ENCODE measurements at places on chromosomes 4 and X.
A peak's percentile ranks its signal among the peaks of the same experiment; 100 is the strongest.

- no peak for DNase-seq
Measured at GRCh38 chr4:76197971-76198410, 15.6 kb downstream of the SCARB2 start.

DNA sequence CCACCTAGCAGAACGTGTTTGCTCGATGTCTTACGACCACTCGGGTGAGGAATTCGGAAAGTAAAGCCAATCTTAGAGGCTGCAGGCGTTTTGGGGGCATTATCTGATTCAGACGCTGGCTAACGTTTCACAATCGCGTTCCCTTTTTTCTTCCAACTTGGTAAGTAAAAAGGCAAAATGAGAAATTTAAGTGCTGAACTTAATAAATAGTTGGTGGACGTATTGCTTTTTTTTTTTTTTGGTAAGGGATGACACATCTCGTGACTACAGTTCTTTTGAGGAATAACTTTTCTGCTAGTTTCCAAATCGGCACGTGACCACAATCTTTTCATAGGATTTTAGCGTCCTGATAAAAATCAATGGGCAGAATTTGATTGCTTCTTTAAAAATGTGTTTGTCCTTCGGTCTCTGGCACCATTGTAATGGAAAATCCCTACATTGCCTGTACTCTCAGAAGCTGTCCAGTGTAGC is 848 bp downstream of the RAB9A start:
- no peak for DNase-seq

GRCh38 chr4:176185051-176185450 is 10.3 kb downstream of the SPATA4 start:
- no peak for DNase-seq

DNA sequence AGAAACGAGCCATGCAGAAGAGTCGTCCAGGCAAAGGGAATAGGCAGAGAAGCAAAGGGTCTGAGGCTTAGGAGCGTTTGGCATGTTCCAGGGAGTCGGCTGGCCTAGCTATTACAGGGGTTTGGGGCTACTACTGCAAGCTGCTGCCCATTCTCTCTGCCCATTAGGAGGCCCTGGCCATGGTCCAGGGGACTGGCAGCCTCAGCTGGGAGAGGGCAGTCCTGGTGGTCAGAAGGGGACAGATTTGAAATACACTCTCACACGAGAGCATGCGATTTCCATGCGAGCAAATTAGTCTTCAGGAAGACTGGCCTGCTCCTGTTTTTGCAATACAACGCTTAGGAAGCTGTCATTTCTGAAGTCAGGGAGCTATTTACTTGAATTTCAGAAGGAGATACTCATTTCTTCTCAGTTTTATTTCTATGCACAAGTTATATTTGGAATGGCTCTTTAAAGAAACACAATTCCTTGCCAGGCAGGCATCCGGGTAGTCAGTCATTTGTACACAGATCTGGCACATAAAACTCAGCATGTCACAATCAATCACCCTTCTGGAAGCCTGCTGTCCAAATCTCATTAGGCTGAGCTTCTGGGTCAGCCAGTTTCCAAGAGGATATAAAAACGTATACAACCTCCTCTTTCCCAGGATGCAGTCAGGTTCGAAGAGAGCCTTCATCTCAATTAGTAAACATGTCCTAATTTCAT is 27.0 kb downstream of the PROM1 start:
- no peak for DNase-seq

DNA sequence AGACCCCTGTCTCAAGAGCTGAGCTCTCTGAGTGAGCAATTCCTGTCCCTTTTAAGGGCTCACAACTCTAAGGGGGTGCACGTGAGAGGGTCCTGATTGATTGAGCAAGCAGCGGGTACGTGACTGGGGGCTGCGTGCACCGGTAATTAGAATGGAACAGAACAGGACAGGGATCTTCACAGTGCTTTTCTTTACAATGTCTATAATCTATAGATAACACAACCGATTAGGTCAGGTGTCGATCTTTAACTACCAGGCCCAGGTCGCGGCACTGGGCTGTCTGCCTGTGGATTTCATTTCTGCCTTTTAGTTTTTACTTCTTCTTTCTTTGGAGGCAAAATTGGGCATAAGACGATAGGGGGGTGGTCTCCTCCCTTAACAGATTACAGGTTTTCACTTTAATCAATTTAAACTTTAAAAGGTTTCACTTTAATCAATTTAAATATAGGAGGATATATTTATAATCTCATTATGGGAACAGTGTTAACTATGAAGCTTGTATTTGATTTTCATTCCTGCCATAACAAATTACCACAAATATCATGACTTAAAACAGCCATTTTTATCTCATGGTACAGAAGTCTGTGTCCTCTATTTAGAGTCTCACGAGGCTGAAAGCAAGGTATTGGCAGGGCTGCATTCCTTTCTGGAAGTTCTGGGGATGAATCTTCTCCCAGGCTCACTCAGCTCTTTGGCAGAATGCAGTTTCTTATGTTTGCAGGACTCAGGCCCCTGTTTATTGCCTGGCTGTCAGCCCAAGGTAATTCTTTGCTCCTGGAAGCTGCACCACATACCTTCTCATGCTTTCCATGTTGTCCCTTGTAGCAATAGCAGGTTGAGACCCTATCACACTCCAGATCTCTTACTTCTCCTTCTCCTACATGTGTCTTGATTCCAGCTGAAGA is 5.2 kb downstream of the SPATA4 start:
- DNase-seq, result no peak

- peak; percentile 32 for DNase-seq
Measured at GRCh38 chr4:15779306-15779705, 1.2 kb downstream of the CD38 start.

DNA sequence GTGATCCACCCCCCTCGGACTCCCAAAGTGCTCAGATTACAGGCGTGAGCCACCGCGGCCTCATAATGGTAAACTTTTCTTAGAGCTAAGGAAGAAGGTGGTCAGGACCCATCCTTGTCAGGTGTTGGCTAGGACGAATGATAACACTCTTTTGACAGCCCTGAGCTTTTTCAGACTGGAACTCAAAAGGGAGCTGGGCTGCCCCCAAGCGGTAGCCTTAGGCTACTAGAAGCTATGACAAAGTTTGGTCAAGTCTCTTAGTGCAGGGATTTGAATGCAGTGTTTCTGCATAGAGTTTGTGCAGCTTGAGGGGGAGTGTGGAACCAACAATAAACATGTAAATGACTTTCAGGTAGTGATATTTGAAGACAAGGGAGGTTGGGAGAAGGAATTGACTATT is 11.8 kb upstream of the HSD17B10 start:
- DNase-seq, result no peak

DNA sequence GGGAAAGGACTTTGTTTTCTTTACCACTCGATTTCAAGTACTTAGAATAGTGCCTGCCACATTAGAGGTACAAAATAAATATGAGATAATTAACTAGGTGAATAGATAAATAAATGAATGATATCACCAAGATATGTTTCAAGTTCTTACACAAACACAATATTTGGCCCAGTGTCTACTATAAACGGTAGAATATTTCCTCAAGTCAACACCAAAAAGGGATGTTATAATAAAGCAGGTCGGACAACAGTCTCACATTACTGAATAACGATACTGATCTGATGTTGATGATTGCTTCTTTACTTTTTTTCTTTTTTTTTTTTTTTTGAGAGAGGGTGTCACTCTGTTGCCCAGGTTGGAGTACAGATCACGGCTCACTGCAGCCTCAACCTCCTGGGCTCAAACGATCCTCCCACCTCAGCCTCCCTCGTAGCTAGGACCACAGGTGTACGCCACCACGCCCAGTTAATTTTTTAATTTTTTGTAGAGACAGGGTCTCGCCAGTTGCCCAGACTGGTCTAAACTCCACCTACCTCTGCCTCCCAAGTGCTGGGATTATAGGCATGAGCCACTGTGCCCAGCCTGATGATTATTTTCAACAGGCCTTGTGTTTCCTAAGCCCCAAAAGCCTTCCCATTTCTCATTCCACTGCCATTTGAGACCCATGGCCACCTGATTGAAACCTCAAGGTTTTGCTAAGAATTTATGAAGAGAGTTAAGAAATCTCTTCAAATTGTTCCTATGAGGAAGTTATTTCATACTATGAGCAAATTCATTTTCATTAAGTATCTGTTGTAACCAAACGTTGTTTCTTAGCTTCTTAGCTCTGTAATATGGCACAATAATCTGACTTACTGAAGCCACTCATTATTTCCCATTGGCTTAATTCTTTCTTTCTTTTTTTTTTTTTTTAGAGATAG is 2.3 kb downstream of the MANBA start:
- no peak for DNase-seq

- no peak for DNase-seq
Measured at GRCh38 chr4:129899849-129900248, 803.9 kb downstream of the C4orf33 start.

- no peak for DNase-seq
Measured at GRCh38 chr4:176107695-176108094, 42.1 kb downstream of the WDR17 start.

DNA sequence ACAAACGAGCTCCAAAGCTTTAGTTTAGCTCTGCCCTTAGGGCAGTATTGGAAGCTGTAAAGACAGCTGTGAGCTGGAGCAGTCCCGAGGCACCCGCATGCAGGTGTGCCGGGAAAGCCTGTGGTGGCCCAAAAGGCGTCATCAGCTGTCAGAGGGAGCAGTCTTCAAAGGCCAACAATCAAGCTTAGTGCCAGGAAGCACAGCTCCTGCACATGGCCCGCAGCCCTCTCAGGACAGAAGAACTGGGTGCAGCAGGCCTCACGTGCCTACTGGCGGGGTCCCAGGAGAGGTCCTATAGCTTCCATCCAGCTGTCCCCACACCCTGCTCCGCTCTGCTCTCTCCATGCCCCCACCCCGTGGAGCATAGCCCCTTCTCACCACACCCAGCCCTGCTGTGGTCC is 92.2 kb upstream of the TRIM2 start:
- no peak for DNase-seq

- no peak for DNase-seq
Measured at GRCh38 chr4:87499403-87500091, 29.6 kb downstream of the SPARCL1 start.

GRCh38 chr4:182881914-182882313 is 35.3 kb downstream of the DCTD start:
- DNase-seq, result no peak

- DNase-seq, result no peak
Measured at GRCh38 chr4:6470502-6471306, 1.7 kb downstream of the PPP2R2C start.

DNA sequence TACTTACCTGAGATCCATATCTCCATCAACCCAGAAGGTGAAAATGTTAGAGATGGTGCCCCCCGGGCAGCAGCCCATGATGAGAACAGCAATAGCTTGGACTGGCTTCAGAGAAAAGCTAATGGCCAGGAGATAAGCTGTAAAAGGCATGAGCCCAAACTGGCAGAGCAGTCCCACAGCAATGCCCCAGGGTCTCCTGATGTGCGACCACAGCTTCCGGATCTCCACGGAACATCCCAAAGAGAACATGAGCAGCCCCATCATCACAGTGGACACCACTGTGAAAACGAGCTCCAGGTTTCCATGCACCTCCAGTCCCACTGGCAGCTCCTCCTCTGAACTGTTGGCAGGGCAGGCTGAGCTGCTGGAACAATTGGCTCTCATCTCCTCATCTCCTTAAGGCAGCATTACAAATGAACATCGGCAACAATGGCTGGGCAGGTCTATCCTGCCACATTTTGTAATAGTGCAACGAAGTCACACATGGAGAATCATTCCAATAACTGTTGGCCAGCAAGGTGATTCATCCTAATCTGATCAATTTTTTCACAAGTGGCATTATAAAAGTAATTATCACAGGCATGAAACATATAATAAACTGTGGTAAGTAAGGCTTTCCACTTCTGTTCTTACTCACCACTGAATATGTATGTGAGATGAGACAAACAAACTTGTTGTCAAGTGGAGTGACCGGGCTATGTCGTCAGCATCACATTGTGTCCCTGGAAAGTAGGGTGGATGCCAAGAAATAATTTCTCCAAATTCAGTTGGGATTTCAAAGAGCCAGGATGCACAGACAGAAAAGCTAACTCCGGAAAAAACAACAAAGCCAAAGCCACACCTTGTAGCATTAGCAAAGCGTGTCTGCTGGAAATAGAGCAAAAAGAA is at the start of gene SLC10A6:
SLC10A6 (minus strand) TSS at position 653 of the 888 bp plus-strand sequence; CDS start at position 384, 269 bp downstream.
- DNase-seq, result no peak

DNA sequence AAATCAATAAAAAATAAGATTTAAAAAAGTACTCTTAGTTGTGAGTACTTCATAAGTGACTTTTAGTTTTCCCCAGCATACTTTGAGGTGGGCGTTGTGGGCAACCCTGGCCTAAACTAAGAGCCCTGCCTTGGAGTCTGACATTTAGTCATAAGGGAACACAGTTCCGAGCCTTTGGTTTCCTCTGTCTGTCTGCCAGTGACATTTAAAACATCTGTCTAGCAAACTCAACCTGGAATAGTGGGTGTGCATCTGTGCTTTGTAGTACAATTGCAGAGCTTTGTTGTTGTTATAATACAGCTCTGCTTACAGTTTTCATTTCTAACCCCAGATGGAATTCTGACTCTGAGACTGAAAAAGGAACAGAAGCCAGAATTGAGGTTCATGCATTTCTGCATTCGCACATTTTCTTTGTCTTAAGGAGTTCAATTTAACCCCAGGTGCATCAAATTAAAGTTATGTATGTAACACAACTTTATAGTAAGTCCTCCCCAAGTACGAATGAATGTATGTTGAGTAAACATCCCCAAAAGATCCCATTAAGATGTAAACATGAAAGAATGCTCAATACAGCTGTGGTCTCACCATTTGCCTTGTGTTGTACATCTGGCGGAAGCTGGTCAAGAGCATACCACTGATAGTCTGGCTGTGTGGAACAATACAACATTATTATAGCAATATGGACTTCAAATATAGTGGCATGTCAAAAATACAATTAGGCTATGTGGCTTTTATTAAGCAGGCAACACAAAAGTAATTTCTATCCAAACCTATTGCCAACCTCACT is 25.9 kb downstream of the TNIP3 start:
- no peak for DNase-seq

- no peak for DNase-seq
Measured at GRCh38 chrX:4741024-4741423, 1027.6 kb upstream of the PRKX start.

GRCh38 chrX:148568763-148569162 is 68.3 kb downstream of the AFF2 start:
- DNase-seq, result no peak

Data from urinary bladder (tissue), 4 donors.